Left cardiac atrium (tissue), 4 donors: ENCODE measurements at places on chromosomes 3 and 15.

- DNase-seq, result no peak
Measured at GRCh38 chr3:131007782-131008181, 18.8 kb downstream of the ASTE1 start.

DNA sequence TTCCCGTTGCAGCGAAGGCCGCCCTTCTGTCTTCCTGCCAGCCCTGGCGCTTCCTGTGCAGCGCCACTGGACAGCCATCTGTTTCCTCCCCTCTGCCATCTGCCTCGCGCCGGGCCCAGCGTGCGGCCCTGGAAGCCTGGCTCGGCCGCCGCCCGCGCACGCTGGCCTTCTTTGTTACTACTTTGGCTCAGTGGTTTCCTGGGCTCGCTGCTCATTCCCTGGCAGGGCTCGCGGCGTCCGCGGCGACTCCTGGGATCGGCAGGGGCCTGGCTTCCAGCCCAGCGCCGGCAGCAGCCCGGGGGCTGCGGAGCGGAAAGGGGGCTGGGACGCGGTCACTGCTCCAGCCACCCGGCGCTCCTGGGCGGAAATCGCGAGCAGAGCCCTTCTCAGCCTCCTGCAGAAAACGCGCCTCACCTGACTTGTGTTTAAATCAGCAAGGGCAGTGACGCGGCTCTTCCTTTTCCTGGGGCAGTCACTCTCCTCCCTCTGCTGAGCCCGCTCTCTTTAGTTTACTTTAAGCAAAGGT, 10.0 kb downstream of the CMTM7 start:
- DNase-seq, result peak; percentile 84

DNA sequence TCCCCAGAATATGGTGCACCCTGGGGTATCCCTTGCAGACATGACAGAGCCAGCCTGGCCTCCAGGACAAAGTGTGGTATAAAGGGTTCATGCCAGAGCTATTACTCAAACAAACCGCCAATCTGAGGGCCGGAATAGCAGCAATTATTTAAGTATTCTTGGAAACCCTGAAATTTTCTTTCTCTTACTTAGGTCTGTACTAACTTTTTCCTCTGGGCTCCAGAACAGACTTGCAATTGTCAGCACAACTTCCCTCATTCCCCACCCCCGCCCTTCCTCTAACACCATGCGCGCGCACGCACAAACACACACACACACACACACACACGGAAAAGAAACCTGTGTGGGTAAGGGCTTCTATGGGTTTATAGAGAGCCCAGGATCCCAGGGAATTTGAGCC, 56.3 kb downstream of the ISG20 start:
- no peak for DNase-seq

DNA sequence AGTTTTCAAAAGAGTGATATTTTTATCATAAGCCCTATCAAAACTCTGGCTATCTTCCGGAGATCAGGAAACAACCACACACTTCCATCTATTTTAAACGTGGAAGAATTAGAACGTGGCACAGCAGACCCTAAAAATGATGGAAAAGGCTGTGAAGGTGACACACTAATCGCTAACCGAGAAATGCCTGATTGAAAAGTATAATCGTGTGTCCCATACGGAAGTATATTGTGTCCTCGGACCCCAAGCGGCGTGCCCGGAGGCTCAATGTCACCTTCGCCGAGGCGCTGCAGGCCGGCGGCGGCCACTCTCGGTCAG, 642 bp downstream of the COX5A start:
- no peak for DNase-seq
